Frontal cortex (tissue), 4 donors: ENCODE measurements at places on chromosomes 7 and 10. TPM values are rescaled to one million over a fixed set of nuclear protein-coding genes. Genes with fewer than 3 reads are reported as not detected.
A peak's percentile ranks its signal among the peaks of the same experiment; 100 is the strongest.

Gene ARHGAP12
- 58.7 TPM for total RNA-seq

Gene MSMB
- not detected for total RNA-seq

Gene SUV39H2
- 34.6 TPM for total RNA-seq

Gene VSTM4
- 2.4 TPM for total RNA-seq

Gene ATRNL1
- 909 TPM for total RNA-seq

Gene OPN4
- total RNA-seq, result not detected

Gene SAP25
- total RNA-seq, result not detected

Gene IGFBP3
- 6.1 TPM for total RNA-seq

Gene EGR2
- total RNA-seq, result 1.6 TPM

Gene LIPM
- not detected for total RNA-seq

DNA sequence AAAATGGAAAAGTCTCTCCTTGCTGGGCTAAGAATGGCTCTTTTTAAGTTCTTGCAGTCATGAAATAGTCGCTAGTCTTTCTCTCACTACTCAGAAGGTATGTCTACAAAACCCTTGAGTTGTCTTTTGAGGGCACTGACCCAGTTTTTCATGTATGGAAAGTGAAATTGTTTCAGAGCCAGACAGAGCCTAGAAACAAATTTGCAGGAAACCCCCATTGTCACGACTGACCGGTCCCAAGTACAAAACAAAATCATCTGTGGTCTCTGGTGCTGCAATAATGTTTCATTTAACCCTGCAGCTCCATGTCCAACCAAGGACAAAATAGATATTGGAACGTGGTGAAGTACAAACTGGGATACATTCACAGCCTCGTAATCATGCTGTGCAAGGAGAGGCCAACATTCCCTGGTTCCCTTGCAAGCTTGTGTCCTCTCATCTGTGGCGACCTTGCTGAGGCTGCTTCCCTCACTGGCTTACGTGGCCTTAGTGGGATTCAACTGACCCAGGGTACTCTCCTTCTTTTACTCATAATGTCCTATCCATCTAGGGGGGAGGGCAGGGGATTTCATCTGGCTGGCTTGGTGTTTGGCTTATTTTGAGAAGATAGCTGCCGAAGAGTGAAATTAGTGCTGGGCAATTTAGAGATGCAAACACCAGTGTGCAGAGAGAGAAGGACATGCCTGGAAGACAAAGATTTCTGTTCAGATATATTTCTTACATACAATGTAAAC, 172.5 kb downstream of the IPMK start:
- DNase-seq, result no peak

DNA sequence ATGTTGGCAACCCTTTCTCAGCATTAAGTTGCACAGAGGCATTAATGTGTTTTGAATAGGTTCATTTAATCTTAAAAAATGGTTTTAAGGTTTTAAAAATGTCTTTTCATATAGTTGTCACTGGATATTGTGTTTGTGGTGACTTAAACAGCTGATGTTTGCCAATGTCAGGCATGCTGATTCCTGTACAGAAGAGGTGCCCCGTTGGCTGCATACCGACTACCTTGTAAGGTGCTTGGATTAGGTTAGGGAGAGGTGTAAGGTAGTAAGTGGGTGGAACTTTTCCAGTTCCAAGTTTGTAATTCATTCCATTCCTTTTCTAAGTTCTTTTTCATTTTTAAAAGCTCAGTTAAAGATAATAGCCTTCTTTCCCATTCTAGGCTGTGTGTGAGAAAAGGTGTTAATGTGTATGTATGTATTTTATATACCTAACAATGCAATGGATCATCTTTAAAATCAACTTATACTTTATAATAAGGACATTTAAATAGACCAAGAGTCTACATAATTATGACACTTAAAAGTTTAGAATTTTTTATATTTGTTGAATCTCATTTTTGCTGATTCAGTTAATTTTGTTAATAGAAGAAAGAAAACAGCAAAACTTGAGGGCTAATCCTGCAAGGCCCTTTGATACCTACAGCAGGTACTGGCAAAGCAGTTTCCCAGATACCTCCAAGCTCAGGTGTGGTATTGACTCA, 155.2 kb downstream of the LCOR start:
- DNase-seq, result no peak

- DNase-seq, result no peak
These were observed 1.3 kb upstream of the MINPP1 start for GRCh38 chr10:87503401-87503800.

DNA sequence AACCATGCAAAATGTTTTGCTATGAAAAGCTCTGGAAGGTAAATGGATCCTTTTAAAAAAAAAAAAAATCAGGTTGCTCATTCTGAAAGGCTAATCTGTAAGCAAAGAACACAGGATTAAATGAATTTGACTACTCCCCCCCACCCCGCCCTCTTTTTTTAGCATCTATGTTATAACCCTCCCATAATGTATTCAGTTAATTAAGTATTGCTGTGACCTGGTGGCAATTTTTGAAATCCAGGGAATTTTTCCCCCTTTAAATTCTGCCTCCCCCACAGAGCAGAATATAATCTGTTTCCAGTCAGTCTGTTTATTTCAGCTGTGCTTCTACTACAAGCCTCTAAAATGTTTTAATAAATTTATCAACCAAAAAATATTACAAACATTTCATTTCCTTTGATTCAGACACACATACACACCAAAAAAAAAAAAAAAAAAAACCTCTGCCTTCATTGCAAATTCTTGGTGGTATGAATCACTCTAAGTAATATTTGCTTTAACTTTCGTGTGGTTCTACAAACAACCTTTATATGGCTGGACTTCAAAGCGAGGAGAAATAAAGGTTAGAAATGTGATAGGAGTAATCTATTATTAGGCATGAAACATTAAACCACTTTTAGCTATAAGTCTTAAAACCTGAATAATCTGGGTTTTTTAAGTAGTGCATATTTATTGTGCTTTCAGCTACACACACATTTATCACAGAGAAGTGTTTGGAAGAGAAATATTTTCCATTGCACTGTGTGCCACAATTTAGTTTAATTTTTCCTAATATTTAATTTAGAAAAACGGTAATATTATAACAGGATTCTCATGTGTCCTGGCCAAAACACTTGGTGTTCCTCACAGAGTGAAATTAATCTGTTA, 64.4 kb upstream of the ARID5B start:
- DNase-seq, result peak; percentile 9

DNA sequence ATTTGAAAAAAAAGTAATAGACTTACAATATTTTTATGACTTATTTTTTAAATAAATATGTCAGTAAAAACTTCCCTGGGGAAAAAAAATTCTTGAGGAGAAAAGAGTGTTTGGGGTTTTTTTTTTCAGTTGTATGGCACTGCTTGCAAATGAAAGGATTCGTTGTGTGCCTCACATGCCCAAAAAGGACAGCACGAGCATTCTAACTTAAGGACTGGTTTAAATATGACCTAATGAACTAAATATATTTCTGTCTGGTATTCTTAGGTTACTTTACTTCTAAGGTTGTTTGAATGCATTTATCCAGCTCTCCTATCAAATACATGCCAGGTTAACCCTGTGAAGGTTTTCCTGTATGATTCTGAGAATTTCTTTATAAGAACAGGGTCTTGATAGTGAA, 988 bp upstream of the CD36 start:
- DNase-seq, result no peak

DNA sequence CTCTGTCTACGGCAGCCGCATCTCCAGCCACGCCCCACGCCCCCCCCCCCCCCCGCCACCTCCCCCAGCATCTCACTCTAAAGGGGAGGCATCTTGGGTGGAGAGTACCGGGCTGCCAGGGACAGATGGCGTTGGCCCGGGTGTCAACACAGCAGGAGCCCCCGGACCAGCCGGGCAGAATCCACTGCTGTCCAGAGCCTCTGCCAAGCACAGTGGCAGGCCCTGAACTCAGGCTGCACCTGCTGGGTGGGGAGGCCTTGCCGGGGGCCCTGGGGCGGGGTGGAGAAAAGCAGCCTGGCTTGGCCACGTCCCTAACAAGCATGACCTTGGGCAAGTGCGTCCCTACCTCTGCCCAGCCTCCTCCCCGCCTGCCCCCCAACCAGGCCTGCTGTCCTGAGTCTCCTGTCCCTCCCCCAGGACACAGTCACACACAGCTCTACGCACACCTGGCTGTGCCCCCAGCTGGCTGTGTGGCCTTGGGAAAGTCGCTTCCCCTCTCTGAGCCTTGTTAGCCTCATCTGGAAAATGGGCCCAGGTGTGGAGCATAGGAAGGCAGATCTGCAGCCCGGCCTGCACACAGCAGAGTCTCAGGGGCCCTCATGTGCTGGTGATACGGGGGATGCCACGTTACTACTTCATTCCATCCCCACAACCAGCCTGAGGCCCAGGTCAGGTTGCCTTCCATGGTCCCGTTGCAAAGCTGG, 45.2 kb downstream of the MICALL2 start:
- DNase-seq, result no peak

GRCh38 chr7:134778941-134779740, at the start of gene CALD1:
Gene CALD1, plus strand, starts transcription at chr7:134779634. Its CDS starts 88,100 bp downstream, at chr7:134867734.
- DNase-seq, result peak; percentile 10

DNA sequence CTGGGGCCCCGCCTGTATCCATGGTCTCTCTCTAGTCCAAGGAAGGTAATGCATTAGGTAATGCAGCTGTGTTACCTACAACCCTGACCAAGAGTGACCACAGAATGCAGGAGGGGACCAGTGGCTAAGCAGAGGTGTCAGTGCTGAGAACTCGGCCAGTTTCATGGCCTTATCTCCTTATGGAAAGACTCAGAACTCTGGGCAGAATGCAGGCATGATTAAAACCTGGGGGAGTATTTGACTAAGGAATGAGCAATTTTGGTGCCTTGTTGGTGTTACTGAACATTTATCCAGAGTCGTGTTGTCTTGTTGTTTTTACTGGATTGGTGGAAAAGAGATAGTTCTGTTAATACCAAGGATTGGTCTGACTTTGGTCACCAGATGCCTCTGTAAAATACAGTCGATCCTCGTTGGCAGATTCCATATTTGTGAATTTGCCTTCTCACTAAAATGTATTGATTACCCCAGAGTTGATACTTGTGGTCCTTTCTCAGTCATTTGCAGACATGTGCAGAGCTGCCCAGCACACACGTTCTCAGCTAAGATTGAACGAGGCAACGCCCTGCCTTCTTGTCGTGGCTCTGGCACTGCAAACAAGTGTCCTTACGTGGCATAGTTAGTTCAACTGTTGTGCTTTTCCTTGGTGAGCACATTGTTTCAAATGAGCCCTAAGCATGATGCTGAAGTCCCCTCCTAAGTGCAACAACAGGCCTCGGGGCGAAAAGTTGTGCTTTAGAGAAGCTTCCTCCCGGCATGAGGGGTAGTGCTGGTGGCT, 135.7 kb upstream of the BTBD16 start:
- DNase-seq, result no peak

DNA sequence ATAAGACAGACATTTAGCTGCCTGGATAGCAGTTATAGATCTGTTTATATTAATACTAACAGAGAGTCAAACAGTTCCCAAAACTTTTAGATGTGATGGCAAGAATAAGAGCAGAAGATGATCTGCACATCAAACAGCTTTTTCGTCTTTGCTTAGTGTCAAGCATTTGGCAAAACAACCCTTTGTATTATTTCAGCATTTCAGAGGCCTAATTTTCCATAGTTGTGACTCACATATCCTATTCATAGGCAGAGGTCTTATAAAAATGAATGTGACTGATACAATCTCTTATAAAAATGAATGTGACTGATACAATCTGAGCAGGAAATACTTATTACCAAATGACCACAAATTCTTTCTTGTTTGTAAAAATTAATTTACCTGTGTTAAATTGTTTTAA, 71.2 kb downstream of the LRRTM3 start:
- DNase-seq, result no peak

DNA sequence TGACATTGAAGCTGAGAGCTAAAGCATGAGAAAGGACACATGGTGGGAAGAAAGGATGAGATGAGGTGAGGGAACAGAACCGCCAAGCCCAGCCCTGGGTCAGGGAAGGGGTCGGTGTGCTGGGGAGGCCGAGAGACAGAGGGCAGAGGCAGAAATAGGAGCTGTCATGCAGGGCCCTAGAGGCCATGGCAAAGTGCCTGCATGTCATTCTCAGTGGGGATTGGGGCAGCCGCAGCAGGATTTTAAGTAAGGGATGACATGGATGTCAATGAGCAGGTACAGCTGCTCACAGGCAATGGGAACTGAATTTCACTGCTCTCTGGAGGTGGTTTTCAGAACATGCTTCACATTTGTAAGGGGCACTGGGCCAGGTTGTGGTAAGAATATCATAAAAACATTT, 227.4 kb downstream of the RAB11FIP2 start:
- no peak for DNase-seq

DNA sequence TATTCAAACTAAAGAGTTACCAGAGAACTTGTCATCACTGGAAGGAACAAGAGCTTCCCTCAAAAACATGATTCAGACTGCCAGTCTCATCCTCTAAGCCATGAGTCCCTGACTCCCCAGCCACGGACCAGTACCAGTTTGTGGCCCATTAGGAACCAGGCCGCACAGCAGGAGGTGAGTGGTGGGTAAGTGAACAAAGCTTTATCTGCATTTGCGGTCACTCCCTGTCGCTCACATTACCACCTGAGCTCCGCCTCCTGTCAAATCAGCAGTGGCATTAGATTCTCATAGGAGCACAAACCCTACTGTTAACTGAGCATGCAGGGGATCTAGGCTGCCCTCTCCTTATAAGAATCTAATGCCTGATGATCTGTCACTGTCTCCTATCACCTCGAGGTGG, 42.2 kb upstream of the C10orf90 start:
- no peak for DNase-seq

GRCh38 chr10:14699482-14699881, 75.2 kb downstream of the FAM107B start:
- DNase-seq, result no peak

- no peak for DNase-seq
These were observed 14.8 kb downstream of the TRPV6 start for GRCh38 chr7:142870566-142871259.

- no peak for DNase-seq
These were observed 6.9 kb downstream of the ITGB1 start for GRCh38 chr10:32951111-32951510.

- DNase-seq, result no peak
These were observed 8.6 kb upstream of the LRRN3 start for GRCh38 chr7:111082351-111082750.

GRCh38 chr10:1177936-1178335, 121.8 kb downstream of the WDR37 start:
- no peak for DNase-seq

DNA sequence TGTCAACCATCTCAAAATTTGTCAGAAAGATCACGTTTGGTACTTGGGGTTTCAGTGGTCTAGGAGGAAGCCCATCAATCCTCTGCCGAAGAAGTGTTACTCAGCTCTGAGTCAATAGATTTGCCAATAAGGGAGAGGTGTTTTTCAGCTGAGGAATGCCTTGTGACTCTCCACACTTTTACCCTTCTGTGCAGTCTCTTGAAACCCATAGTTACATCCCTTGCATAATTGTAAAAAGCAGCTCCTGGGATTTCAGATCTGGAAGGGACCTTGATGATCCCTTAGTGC, 47.5 kb downstream of the INSYN2A start:
- DNase-seq, result no peak

DNA sequence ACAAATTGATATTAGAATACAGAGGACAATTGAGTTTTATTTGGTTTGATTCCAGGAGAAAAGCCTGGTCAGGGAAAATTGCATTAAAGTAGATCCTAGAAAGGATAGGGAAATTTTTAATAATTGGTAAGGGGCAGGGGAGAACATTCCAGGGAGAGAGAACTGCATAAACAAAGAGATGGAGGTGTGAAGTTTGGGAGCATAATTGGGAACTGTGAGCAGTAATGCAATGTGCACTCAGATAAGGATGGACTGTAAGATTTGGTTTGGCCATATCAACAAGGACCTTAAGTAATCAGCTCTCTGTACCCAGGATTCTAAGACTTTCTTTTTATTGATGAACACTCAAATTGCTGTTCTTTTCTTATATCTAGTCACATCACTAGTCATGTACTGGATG, 41.4 kb downstream of the ZMYND11 start:
- DNase-seq, result no peak
